ENCODE measurements at places on chromosomes 1 and 21.

DNA sequence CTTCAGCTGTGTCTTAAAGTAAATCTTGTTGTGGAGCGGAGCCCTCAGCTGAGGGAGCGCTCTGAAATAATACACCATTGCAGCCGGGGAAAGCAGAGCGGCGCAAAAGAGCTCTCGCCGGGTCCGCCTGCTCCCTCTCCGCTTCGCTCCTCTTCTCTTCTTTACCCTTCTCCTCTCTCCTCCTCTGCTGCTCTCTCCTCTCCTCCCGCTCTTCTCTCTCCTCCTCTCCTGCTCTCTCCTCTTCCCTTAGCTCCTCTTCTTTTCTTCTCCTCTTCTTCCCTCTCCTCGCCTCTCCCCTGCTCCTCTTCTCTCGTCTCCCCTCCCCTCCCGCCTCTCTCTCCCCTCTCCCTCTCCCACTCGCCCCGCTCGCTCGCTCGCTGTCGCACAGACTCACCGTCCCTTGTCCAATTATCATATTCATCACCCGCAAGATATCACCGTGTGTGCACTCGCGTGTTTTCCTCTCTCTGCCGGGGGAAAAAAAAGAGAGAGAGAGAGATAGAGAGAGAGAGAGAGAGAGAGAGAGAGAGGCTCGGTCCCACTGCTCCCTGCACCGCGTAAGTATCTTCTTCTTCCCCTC is at the start of gene PROX1:
Gene PROX1 (plus strand): TSS at position 47 of the 580 bp plus-strand sequence. CDS start 8,563 bp downstream, outside the sequence.
- no peak for DNase-seq

DNA sequence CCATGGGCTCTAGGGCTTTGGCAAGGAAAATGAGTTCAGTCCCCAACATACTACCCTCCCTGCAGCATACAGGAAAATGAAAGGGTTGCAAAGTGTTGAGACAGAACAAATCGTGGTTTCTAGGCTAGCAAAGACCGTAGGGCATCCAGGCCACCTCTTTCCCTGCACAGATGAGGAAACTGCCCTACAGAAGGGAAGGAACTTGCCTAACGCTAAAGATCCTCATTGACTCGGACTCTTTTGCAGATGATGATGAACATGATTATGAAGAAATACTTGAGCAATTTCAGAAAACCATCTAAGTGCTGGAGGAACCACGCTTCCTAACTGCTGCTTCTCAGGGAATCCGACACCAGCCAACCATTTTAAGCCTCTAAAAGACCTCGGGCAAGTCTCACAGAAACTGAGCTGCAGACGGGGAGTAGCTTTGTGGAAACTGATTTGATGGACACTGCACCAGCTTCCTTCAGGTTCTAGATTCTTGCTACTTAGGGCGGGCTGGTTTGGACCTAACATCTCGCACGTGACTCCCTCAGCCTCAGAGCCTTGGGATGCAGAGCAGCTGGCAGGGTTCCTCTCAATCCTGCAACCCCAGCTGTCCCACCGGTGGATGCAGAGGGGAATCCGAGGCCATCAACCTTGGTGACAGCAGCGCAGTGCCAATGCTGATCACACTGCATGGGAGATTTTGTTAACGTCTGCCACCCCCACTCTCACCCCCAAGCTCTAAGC is 13.4 kb downstream of the THEMIS2 start:
- no peak for DNase-seq

DNA sequence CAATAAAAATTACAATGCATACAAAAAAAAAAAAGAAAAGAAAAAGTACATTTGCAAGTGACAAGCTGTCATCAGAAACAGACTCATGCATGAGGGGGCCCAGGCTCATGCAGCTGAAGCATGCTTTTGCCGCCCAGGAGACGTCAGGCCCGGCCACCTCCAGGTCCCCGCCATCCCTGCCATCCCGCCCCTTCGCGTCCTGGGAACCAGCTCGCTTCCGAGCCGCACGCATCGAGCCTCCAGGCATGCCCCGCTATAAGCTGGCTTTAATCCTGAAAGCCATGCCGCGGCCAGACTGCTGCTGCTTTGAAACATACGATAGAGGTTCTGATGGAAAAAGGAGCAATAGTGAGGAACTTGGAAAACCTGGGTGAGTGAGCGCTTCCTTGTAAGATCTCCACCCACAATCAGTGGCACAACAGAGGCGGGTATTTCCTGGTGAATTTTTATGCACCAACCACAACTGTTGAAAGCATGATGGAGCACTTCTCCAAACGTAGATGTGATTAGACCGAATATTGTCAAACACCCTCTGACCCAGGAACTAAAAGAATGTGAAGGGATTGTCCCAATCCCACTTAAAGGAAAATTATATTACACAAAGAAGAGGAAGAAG is 113.7 kb downstream of the FAF1 start:
- DNase-seq: no peak

GRCh38 chr1:173113015-173113741 is 62.4 kb upstream of the TNFSF18 start:
- DNase-seq: no peak

GRCh38 chr1:82445132-82445531 is 644.4 kb downstream of the ADGRL2 start:
- no peak for DNase-seq

- DNase-seq: no peak
These were observed 391.6 kb downstream of the PBX1 start for GRCh38 chr1:164950541-164950986.

DNA sequence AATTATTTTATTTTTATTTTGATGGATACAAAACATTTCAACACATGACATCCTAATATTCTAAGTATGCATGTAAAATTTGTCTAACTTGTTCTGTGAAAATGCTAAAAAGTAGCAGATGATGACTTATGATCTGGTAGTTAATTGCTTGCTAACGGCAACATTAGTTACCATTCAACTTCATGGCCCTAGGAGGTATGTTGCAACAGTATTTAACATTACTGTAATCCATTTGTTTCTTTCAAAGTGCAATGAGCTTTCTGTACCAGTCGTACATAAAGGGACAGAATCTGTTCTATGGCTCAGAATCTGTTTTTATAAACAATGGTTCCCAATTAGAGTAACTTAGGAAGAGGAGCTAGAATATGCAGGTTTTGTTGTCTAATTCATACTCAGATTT is 91.5 kb upstream of the ZNHIT6 start:
- DNase-seq: no peak

DNA sequence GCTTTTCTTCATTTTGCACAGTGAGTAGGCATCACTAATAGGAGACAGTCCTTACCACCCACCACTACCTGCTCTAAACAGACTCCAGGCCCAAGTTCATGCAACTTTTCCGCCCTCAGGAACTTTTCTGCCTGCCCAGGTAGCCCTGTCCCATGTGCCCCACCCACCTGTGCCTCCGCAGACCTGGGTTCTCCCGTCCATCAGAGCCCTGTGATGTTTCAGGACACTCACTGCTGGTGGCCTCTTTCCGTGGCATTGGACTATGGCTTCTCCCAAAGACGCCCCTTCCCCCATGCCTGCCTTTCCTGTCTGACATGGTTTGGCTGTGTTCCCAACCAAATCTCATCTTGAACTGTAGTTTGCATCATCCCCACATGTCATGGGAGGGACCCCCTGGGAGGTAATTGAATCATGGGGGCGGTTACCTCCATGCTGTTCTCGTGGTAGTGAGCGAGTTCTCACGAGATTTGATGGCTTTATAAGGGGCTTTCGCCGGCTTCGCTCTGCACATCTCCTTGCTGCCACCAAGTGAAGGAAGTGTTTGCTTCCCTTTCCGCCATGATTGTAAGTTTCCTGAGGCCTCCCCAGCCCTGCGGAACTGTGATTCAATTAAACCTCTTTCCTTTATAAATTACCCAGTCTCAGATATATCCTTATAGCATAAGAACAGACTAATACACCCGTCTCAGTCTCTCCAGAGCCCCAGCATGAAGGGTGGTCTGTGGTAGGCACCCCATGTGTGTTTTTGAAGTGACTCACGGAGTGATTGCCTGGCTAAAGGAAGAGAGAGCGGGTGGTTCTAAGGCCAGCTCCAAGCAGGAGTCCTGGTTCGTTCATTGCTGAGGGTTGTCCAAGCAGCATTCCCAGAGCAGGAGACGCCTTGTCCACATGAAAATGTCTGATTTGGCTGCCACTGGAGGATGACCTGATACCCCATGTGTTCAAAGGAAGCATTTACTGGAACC is 86.0 kb upstream of the ZBTB40 start:
- DNase-seq: no peak

GRCh38 chr1:1899266-1899966 is 8.5 kb upstream of the GNB1 start:
- DNase-seq: no peak

DNA sequence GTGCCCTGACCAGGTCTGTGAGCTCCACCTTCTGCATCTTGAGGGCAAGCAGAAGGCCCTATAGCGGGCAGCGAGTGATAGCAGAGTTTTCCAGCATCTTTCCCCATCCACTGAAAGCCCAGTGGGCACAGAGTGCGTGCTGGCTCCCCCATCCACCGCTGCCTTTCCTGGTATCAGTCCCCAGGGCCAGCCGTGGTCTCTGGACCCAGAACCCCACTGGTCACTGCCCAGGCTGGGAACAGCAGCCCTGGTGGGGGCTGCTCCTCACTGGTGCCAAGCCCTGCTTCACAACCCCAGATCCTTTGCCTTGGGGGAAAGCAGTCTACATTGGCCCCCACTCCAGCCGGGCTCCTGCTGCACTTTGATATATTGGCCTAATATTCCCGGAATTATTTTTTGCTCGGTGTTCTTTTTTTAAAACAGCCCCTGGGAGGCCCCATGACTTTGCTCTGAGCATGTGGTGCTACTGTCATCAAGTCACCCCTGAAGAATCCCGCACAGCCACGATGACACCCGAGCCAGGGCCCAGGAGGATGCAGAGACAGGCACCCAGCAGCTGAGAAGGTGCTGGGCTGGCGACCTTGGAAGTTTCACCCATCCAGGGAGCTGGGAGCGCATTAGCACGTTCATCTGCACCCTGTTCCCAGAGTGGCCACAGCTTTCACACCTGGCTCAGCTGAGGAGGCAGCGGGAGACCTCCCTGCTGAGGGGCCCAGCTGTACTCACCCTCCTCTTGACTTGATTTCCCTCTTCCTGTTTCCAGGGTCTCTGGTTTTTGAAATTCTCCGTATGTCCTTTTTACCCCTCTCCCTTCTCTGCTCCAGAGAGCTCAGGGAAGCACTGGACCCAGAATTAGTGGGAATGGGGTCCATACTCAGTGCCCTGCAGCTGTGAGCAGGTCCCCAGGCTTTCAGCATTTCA is 56.9 kb downstream of the KLHDC7A start:
- no peak for DNase-seq

Data from activated CD8-positive, alpha-beta memory T cell treated with anti-CD3 and anti-CD28 coated beads for 4 hours (primary cell).